NCI-H1105 treated with DMSO at 0.1 percent for 48 hours (cell line): ENCODE measurements at places on chromosomes 11 and 22.

- no peak for DNase-seq
Observed at GRCh38 chr11:16456366-16456765, 100.0 kb upstream of the SOX6 start.

- no peak for DNase-seq
Observed at GRCh38 chr11:105548359-105548758, 61.5 kb upstream of the GRIA4 start.

GRCh38 chr11:102423936-102424335 is 28.6 kb downstream of the TMEM123 start:
- peak; percentile 87 for DNase-seq

DNA sequence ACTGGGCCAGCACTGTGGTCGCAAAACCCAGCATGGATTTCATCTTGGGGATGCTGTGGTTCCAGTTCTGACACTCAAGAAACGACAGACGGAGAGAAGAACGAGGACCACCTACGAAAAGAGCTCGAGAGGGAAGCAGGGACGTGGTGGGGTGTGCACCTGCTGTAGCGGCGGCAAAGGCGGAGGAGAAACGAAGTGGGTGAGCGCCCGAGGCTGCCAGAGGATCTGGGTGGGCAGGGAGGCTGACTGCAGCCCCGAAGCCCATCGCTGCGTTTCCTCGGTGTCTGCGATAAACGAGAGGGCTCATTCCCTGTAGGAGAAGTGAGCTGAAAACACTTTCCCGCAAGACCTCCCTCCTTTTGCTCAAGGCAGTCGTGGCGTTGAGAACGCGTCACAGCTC is 246.1 kb downstream of the OR4C45 start:
- no peak for DNase-seq

DNA sequence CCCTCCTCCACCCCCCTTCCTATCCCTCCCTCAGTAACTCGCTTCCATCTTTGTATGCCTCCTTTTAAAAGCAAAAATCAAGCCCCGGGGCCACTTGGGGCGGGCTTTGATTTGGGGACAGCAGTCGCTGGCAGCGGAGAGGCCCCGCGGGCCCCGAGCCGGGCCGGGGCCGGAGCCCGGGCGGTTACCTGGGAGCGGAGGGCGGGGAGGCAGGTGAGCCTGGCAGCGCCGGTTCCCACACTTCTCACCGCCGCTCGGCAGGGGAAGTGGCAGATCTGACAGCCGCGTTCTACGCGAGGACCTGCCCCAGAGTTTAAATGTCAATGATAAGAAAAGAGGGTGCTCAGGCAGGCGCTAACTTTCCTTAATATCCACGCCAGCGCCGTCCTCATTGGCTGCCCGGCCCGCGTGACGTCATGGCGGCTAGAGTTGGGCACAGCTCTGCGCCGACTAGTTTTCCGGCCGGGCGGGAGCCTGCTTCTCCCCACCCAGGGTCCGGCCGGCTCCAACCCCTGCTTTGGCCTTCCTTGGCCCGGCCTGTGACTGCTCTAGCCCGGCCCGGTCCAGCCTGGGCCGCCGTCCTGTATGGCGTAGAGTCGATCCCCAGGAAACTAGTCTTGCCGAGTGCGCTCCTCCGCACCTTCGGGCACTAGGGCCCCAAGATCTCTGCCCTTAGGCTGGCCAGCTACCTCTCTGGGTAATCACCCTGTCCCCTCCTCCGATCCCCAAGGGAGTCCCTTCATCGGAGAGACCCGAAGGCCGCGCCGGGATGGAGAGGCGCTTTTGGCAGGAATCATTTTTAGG is 6.7 kb upstream of the PAX6 start:
- DNase-seq = no peak
